ENCODE measurements at places on chromosomes 5 and 9. TPM values are rescaled to one million over a fixed set of nuclear protein-coding genes. Genes with fewer than 3 reads are reported as not detected.

DNA sequence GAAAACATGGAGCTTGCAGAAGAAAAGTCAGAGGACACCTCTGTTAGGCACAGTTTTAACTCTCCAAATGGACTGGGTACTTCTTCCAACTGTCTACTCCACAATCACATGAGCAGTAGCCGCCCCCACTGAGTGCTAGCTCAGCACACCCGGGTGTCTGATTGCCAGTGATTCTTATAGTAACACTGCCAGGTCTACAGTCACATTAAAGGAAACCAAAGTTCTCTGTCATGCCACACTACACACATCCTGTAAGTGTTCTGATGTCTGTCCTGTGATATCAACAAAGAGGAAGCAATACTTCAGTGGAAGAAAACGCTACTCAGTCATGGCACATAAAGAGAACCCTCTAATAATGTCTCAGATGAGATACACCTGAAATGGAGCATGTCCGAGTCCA, at the start of gene HAVCR2:
TSS of gene HAVCR2 (minus strand) at position 69 of the 400 bp plus-strand sequence. CDS start at position 8, 61 bp downstream.
- DNase-seq, result no peak

DNA sequence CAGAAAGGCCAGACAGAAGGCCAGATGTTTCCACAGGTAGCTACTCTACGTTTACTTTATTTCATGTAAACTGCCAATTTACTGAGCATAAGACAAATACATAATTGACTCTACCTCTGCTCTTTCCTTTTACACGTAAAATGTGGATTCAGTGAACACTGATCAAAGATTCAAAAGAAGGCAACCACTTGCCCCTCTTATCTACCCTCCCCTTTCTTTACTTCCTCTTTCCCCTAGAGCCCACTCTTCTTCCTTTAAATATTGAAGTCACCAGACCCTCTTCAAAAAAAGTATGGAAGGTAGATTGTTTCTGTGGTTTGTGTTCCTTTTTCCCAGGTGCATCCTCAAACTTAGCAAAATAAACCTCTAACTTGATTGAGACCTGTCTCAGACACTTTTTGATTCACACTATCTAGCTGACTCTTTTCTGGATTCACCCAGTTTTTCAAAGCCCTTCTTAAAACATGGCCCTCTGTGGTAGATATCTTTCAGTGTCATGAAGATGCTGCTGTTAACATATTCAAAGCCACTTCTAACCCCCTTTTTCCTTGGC, 6.7 kb downstream of the FAM114A2 start:
- DNase-seq, result no peak

- no peak for DNase-seq
These were observed 18.6 kb upstream of the PLIN2 start for GRCh38 chr9:19145881-19146280.

GRCh38 chr5:156414391-156414790, 87.4 kb downstream of the SGCD start:
- no peak for DNase-seq

DNA sequence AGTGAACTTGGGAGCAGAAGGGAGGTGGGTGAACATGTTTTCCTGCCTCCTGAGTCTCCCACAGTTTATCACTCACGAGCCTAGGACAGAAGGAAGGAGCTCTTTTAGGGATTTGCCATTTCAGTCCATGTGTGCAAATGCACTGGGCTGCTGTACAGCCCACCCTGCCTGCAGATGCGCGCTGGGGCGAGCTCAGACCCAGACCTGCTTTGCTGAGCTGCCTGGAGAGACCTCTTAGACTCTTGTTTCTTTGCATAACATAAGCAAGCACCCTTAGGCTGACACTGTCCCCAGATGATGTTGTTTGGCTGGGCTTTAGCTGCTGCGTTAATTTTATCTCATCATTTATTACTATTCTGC, 199.0 kb downstream of the CACNA1B start:
- no peak for DNase-seq

GRCh38 chr5:178465228-178465860, 124.8 kb downstream of the COL23A1 start:
- no peak for DNase-seq

DNA sequence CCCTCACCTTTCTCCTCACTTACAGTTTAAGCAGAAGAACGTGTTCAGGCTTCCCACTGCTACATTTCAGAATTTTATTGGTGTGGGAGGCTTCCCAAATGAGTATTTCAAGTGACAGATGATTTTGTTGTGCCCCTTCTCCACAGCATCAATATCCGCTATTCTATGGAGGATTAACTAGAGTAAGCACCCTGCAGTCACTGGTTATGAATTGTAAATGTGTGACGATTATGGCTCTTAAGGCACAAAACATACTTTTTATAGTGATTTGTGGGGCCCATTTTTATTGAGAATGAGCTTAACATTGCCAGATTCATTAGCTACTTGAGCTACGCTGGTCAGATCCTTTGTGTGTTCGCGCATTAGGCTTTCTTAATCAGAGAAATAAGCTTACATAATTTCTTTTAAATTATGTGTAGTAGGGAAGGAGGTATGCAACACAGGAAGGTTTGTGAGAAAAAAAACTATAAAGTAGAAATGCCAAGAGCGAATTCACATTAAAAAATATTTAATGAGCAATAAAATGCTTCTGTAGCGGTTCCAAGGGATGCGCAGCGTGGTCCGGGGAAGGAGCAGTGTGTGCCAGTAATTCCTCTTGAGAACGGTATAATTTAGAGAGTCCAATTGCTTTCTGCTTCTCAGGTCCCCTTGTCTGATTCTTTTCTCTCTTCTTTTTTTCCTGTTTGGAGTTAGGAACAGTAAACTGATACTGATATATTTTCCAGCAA, 2380.4 kb downstream of the MAT2B start:
- no peak for DNase-seq

GRCh38 chr5:160230686-160231527, 1.6 kb downstream of the FABP6 start:
- DNase-seq, result peak; percentile 86

GRCh38 chr5:65264420-65264819, 217.3 kb downstream of the ADAMTS6 start:
- no peak for DNase-seq

- no peak for DNase-seq
These were observed 57.6 kb downstream of the STARD4 start for GRCh38 chr5:111454776-111455175.

DNA sequence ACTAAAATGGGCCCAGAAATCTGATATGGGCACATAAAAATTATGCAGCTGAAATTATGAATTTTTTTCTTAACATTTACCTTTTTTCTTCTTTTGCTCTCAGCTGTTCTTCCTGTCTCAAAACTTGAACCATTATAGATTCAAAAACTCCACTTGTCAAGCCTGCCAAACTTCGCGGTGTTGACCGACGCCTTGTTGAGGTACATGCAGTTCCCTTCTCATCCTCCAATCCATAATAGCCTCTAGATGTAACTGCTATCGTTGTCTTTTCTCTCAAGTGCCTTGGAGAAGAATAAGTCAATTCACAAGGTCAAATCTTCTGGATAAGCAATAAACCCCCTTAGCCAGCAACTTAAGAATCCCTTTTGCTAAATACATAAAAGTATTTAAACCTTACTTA, 27.2 kb downstream of the RANBP6 start:
- DNase-seq, result no peak

DNA sequence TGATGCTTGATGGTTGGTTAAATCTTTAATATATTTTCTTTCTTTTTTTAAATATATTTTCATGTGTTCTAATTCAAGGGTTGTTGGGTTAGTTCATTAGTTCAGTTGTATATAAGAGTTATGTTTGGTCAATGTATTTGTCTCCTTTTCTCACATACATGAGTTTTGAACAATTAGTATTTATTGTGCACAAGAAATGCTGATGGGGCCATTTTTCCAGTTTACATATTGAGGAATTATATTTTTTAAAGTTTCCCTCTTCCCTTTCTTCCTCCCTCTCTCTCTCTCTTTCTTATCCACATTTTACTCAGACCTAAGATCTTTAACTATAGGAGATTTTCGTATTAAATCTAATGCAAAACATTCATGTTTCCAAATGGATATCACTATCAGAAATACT, 74.0 kb downstream of the LNPEP start:
- no peak for DNase-seq

DNA sequence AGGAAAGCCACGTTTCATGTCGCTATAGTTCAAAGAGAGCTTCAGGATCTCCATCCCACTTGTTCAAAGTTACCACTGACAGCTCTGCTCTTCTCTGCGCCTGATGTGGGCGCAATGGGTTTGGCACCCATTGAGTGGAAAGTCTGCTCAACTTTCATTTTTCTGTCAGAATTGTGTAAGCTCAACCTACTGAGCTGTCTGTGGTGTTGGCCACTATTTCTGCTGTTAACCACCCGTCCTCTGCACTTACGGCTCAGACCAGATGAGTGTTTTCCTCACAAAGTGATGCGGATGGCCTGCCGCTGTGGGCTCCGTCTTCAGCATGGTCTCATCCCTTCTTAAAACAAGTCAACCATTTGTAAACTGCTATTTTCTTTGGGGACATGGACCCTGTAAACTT, 131.2 kb downstream of the WNK2 start:
- no peak for DNase-seq

- no peak for DNase-seq
These were observed 519 bp downstream of the EXOC3 start for GRCh38 chr5:443239-444151.

DNA sequence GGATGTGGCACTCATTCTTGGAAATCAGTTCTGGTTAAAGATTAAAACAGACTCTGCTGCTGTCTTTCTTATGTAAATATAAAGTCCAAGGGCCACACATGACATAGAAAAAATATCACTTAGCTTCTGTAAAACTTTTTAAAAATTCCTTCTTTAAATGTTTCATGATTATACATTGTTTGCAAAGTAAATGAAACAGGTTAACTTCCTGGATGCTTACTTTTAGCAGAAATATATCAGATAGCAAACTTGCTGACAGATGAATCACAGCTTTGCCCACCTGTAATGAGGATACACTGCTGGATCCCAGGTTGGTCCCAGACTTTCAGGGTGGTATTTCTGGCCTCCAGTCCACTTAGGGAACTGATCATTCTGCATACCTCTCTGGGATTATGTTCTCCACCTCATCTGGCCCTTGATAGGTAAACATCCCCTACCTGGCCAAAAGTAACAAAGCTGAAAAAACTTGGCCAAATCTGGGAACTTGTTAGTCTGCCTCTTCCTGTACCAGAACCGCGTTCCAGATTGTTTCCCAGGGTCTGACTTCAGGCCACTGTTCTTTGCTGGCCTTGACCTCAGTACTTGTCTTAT, 340.5 kb downstream of the ADGRV1 start:
- no peak for DNase-seq

DNA sequence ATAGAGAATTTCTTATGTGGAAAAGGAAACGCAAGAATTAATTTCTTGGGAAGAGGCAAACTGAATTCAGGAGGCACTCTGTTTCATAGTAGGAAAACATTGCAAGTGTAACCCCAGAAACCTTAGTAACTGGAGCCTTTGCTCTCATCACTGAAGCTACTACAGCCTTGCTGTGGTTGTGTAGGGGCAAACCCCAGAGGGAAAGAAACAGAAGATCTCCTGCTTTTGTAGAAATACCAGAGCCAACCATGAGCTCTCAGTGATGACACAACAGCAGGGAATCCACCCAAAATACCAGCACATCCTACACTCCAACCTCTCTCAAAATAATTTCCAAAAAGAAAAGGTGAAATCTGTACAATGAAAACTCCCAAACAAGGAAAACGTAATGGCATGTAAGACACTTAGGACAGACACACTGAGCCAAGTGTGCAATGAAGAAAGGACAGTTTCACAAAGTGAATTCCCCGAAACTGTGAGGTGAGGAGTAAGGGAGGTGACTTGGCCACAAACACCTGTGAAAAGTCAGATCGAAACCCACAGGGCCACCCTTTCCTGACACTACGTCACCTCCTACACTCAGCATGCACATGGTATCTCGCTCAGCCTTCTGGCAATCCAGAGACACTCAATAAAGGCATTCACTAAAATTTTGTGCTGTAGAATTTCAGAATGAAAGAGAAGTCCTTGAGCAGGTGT, 8.5 kb upstream of the ACSL6 start:
- no peak for DNase-seq

GRCh38 chr9:27353474-27354229, 56.7 kb upstream of the EQTN start:
- DNase-seq, result no peak

GRCh38 chr9:121672213-121672612, 20.8 kb downstream of the DAB2IP start:
- no peak for DNase-seq

GRCh38 chr5:14237317-14238086, 94.4 kb downstream of the TRIO start:
- no peak for DNase-seq

- DNase-seq, result peak; percentile 65
These were observed 220.2 kb upstream of the DMRT1 start for GRCh38 chr9:621201-621855.

BTNL8 gene
- total RNA-seq, result not detected

TMEM215 gene
- not detected for total RNA-seq

PRXL2C gene
- 40.0 TPM for total RNA-seq

IZUMO3 gene
- total RNA-seq, result not detected

AGXT2 gene
- not detected for total RNA-seq

GAPT gene
- not detected for total RNA-seq

TAF1L gene
- not detected for total RNA-seq

GLRA1 gene
- total RNA-seq, result not detected

SMIM33 gene
- total RNA-seq, result not detected

IGFBPL1 gene
- total RNA-seq, result not detected
